ENCODE measurements at places on chromosomes 3 and 15. TPM values are rescaled to one million over a fixed set of nuclear protein-coding genes. Genes with fewer than 3 reads are reported as not detected.

The TICRR gene
- total RNA-seq, result not detected

The MUC20 gene
- 15.6 TPM for total RNA-seq

The MBD4 gene
- total RNA-seq, result 144 TPM

The DNAJA4 gene
- 16.9 TPM for total RNA-seq

The INSYN1 gene
- total RNA-seq, result not detected

The SPATA12 gene
- total RNA-seq, result not detected

The ACTL6A gene
- 48.5 TPM for total RNA-seq

The CDC25A gene
- total RNA-seq, result 0.07 TPM

The NEK11 gene
- 5.7 TPM for total RNA-seq

The HYPK gene
- 25.7 TPM for total RNA-seq

The GRM2 gene
- total RNA-seq, result 0.86 TPM

The TBCCD1 gene
- 17.3 TPM for total RNA-seq

DNA sequence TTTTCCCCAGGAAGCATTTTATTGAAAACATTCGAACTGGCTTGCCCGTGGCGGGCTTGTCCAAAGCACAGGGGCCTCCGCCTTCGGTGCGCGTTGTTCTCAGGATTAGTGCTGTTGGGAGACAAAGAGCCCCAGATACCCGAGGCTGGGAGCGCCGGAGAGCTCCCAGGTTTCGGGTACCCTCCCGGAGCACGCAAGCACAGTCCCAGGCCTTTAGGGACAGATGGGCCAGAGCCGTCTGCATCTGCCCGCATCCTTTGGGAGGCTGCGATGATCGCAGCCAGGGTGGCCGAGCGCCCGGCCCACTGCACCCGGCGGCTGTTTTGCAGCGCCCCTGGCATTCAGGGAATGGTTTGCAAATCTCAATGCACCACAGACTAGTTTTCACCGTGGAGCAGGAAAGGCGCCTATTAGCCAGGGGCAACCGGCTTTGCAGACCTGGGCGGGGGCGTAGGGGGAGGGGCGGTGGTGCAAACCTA, 5.0 kb upstream of the FEZF2 start:
- H3K4me1 ChIP-seq, result no peaks in the 10 kb centered on the region
- no peak overlapping the region for H3K27ac ChIP-seq
- no peak for DNase-seq
- peaks cover 40% of the 10 kb centered on the region for H3K27me3 ChIP-seq
- H3K36me3 ChIP-seq, result no peaks in the 10 kb centered on the region
- H3K4me3 ChIP-seq, result no peak overlapping the region

- H3K27ac ChIP-seq, result no peak overlapping the region
- no peaks in the 10 kb centered on the region for H3K4me1 ChIP-seq
- no peak for DNase-seq
- H3K4me3 ChIP-seq, result no peak overlapping the region
- H3K36me3 ChIP-seq, result peaks cover 4% of the 10 kb centered on the region
- no peaks in the 10 kb centered on the region for H3K27me3 ChIP-seq
Measured at GRCh38 chr15:75479670-75480069, 28.2 kb upstream of the SIN3A start.

DNA sequence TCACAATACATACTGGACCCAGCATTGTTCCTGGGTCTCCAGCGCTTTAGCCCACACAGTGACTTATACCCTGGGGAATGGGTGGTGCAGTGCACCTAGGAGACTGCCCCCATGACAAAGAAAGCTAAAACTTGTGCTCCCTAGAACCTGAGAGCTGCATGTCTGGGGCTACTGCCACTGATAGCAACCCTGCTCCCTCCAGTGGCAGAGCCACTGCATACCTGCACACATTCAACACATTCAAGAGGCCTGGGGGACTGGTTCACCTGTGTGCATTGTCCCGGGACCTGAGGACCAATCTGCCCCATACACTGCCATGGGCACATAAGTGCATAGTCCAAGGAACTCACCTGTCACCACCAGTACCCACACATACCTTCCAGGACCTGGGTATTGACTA, 302.7 kb upstream of the MANF start:
- H3K4me1 ChIP-seq, result no peaks in the 10 kb centered on the region
- H3K27me3 ChIP-seq, result no peaks in the 10 kb centered on the region
- H3K27ac ChIP-seq, result no peak overlapping the region
- H3K4me3 ChIP-seq, result no peak overlapping the region
- no peak for DNase-seq

DNA sequence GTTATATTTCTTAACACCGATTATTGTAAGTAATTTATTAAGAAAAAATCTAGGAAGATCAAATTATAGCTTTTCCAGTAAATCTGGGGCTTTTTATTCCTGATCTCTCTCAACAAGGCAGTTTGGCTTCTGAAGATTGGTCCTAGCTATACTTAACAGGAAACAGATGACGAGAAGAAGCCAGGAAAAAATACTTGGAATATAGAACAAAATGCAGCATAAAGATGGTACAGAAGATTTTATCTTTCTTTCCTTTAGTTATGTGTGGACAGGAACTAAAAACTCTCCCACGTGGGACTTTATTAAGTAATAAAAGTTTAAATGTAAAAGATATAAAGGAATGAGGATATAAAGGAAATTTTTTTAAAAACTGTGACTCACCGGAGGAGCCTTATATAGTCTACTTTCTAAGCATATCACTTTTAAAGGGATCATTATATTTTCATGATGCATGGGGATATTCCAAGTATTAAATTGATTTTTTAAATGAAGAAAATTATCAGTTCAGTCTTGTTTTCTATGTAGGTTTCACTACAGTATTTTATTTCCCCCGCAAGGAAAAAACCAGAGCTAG, 8.2 kb downstream of the B3GNT5 start:
- H3K4me3 ChIP-seq, result no peak overlapping the region
- no peak for DNase-seq
- no peak overlapping the region for H3K27ac ChIP-seq
- peaks cover 9% of the 10 kb centered on the region for H3K27me3 ChIP-seq

DNA sequence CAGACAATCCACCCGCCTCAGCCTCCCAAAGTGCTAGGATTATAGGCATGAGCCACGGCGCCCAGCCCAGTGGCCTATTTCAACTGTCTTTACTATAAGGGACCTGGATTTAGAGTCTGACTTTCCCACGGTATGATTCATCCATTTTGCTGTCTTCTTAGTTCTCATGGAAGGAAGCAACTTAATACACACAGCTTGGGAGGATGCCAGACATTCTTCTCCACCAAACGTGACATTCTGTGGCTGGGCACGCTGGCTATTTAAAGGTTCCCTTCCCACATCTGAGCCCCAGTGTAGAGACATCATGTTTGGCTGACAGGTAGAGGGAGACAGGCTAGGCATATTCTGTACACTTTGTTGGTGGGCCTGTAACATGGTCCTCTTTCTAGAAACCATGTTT, 26.2 kb downstream of the FAM43A start:
- no peaks in the 10 kb centered on the region for H3K4me1 ChIP-seq
- H3K27me3 ChIP-seq, result peaks cover 3% of the 10 kb centered on the region
- H3K27ac ChIP-seq, result no peak overlapping the region
- no peaks in the 10 kb centered on the region for H3K36me3 ChIP-seq

DNA sequence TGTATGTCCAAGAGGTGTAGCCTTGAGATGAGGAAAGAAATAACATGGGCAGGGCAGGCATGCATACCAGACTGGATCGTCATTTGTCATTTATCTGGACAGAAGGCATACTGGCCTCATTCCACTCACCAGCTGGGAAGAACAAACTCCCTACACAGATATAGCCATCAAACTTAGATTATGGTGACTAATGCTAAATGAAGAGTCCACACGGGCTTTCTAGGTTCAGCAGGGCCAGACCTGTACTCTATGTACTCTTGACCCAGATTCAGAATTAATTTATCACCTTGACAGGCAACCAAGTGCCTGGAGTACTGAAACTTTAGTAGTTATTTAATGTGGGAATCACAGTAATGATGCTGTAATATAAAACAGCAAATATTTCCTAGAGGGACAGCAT, 164.3 kb upstream of the IL12A start:
- no peaks in the 10 kb centered on the region for H3K27me3 ChIP-seq
- no peak overlapping the region for H3K27ac ChIP-seq
- no peak overlapping the region for H3K4me3 ChIP-seq
- H3K4me1 ChIP-seq, result no peaks in the 10 kb centered on the region
- no peak for DNase-seq
- H3K36me3 ChIP-seq, result no peaks in the 10 kb centered on the region

DNA sequence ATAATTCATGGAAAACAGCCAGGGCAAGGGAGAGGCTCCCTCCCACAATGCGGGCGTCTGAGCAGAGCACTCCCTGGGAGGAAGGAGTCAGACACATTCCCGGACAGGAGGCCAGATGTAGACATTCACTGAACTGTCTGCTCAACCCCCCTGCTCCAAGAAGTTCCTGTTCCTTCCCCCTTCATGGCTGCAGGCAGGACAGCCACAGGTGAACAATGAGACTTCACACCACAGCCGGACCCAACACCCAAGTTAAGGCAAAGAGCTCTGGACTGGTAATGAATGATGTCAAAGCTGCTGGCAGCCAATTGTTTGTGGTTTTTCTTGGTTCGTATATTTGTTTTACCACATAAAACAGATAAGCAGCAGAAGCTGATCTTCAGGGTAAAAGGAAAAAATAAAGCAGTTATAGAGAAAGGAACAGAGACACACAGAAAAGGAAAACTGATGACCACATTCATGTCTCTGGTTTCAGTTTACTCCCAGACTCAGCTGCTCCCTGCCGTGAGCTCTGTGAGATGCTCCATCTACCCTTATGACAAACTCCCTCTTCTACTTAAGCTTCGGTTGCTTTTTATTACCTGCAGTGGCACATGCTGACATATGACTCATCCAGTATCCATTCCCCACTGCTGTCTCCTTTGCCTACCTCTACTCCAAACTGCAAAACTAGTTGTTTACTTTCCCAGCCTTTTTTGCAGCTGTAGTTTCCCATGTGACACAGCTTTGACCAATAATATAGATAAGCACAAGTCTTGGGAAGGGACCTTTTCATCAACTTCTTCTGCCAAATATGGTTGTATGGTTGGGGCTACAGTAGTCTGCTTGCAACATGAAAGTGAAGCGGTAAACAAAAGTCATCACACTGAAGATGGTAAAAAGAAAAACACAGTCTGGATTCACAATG, 33.1 kb downstream of the DZIP1L start:
- H3K4me3 ChIP-seq, result no peak overlapping the region
- no peaks in the 10 kb centered on the region for H3K4me1 ChIP-seq
- H3K36me3 ChIP-seq, result no peaks in the 10 kb centered on the region
- no peak for DNase-seq
- no peak overlapping the region for H3K27ac ChIP-seq
- peaks cover 4% of the 10 kb centered on the region for H3K27me3 ChIP-seq

- H3K36me3 ChIP-seq, result peaks cover 2% of the 10 kb centered on the region
- no peak overlapping the region for H3K27ac ChIP-seq
- H3K4me1 ChIP-seq, result no peaks in the 10 kb centered on the region
- DNase-seq, result no peak
- no peaks in the 10 kb centered on the region for H3K27me3 ChIP-seq
- H3K4me3 ChIP-seq, result no peak overlapping the region
Measured at GRCh38 chr3:136711277-136711676, 40.9 kb downstream of the STAG1 start.

DNA sequence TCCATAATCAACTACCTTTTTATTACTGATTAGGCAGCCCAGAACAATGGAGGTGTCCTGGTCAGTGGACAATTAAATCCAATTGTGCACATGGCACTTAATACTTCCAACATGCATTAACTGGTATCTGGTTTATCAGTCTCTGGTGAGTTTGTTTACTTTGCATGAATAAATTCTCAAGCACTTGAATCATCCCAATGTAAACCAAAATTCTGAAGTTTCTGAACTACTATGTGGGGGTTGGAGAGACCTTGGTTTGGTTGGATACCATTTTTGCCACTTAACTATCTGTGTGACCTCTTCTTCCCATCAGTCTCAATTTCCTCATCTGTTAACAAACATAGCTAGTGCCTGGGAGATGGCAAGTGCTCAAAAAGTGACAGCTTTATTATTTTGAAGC, 70.5 kb upstream of the MAP4 start:
- DNase-seq, result peak; percentile 7
- no peaks in the 10 kb centered on the region for H3K27me3 ChIP-seq
- H3K27ac ChIP-seq, result peak overlapping the region; percentile 83
- no peak overlapping the region for H3K4me3 ChIP-seq

DNA sequence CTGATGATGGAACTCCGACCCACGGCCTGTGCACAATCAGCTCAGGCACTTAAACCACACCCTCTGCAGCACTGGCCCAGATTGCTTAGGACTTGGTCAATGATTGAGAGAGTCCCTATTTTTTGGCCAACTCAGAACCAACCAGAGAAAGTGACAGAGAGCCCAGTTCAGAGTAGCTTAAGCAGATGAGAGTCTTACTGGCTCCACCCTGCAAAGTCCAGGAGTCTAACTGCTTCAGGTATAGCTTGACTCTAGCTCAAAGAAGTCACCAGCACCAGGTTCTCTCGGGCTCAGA, 20.1 kb downstream of the SLC6A20 start:
- no peaks in the 10 kb centered on the region for H3K27me3 ChIP-seq
- no peak overlapping the region for H3K4me3 ChIP-seq
- H3K36me3 ChIP-seq, result no peaks in the 10 kb centered on the region
- no peak overlapping the region for H3K27ac ChIP-seq
- DNase-seq, result no peak

- H3K4me1 ChIP-seq, result no peaks in the 10 kb centered on the region
- H3K4me3 ChIP-seq, result no peak overlapping the region
- H3K27me3 ChIP-seq, result no peaks in the 10 kb centered on the region
- H3K36me3 ChIP-seq, result no peaks in the 10 kb centered on the region
- H3K27ac ChIP-seq, result no peak overlapping the region
Measured at GRCh38 chr3:182058488-182058887, 346.8 kb downstream of the SOX2 start.

DNA sequence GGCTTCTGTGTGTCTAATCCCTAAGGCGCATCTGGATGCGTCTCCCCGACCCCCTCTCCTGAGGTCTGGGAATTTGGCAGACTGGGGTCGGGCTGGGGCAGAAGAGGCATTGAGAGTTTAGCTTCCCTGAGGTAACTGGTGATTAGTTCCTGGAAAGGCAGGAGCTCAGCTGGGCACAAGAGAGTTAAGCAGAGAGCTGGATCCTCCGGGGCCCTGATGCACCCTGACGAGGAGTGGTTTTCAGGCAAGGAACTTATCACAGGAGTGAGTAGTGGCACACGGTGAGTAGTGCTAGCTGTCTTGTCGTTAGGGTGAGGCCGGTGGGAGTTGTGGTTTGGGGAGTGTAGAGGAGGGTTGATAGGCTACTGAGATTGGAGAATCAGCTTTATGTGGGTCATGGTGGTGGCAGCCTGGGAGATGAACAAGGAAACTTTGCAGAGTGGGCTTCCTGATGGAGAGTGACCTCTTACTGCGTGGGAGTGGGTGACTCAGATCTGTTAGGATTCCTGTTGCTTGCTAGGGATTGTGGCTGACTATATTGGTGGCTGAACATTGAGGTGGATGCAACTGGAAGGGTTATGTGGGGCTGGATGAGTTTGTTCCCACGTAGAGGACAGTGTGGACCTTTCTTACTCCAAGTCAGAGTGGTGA, 897 bp downstream of the RAD54L2 start:
- H3K27ac ChIP-seq, result peak overlapping the region; percentile 90
- H3K4me3 ChIP-seq, result peak overlapping the region; percentile 75
- no peaks in the 10 kb centered on the region for H3K36me3 ChIP-seq
- peak; percentile 39 for DNase-seq

DNA sequence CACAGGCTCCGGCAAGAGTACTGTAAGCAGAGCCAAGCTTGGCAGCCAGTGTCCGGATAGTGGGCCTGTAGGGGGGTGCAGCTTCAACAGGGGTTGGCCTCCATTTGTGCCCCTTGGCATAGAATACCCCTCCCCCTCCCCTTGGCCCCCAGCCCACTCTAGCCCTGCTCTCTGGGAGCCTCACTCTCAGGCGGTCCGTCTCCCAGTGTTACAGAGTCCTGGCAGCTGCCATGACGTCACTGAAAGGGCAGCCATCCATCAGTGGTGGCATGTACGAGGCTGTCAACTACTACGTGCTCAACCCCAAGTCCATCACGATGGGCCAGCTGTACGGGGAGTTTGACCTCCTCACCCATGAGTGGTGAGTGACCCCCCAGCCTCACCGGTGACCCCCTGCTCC, 50.4 kb downstream of the DNAH1 start:
- no peaks in the 10 kb centered on the region for H3K27me3 ChIP-seq
- H3K4me1 ChIP-seq, result no peaks in the 10 kb centered on the region
- H3K4me3 ChIP-seq, result no peak overlapping the region
- no peak overlapping the region for H3K27ac ChIP-seq
- DNase-seq, result no peak
